ENCODE measurements at places on chromosomes 11 and 22. TPM values are rescaled to one million over a fixed set of nuclear protein-coding genes. Genes with fewer than 3 reads are reported as not detected.

LGALS12 gene
- total RNA-seq = 0.59 TPM

GRCh38 chr11:15772981-15773380 is 583.4 kb downstream of the SOX6 start:
- no peak for DNase-seq

DNA sequence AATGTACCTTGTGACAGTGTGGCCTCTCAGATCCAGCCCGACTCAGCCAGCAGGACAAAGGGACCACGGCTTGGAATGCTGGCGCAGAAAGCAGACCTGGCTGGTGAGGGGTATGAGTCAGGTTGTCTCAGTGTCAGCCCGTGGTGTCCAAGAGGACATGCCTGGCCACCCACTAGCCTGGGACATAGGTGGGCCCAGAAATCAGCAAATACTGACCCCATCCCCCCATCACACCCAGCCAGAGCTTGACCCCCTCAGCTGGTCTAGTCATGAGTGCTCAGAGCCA is 4.5 kb downstream of the BANF1 start:
- no peak for DNase-seq

- no peak for DNase-seq
These were observed 43.5 kb upstream of the SLC5A12 start for GRCh38 chr11:26765323-26765722.

DNA sequence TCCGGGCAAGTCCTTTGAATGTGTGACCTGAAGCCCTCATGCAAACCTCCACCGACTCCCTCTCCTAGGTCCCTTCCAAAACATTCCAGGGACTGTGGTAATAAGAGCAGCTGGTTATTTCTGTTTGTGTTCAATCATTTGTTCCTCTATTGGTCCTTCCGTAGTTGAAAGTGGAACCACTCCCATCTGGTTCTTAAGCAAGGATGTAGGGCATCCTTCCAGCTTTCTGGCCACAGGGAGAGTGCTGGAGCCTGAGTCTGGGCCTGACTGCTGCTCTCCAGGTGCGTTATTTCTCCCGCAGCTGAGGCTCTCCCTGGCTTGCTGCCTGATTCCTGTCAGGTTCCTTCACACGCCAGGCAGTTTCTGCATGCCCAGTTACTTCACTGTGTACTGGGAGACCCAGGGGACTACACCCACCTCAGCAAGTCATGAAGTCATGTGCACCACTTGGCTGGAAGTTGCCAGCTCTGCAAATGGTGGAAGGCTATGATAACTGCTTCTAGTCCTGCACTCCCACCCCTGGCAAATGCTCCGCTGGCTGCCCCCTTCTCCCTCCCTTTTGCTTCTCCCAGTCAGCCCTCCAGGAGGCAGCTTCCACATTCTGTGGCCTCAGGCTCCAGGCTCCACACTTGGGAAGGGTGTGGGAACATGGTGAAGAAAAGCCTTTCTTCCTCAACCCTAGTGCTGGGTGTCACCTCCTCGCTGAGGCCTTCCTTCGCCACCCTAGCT is 4.0 kb upstream of the ALX4 start:
- DNase-seq = no peak

Data from natural killer cell treated with Interleukin-12 subunit alpha and Interleukin-12 subunit beta and Interleukin-15 and Interleukin-18, amount 100 ng/mL, for 72 hours (primary cell).